Activated naive CD8-positive, alpha-beta T cell treated with anti-CD3 and anti-CD28 coated beads, Interleukin-2, amount 10 ng/mL, durations not matched to agents 7 days and 5 days (primary cell): ENCODE measurements at places on chromosomes 2 and 18. TPM values are rescaled to one million over a fixed set of nuclear protein-coding genes. Genes with fewer than 3 reads are reported as not detected.

GRCh38 chr2:100197631-100198153, 55.3 kb upstream of the AFF3 start:
- no peaks in the 10 kb centered on the region for H3K36me3 ChIP-seq
- no peaks in the 10 kb centered on the region for H3K27me3 ChIP-seq
- H3K4me1 ChIP-seq = peaks cover 2% of the 10 kb centered on the region

DNA sequence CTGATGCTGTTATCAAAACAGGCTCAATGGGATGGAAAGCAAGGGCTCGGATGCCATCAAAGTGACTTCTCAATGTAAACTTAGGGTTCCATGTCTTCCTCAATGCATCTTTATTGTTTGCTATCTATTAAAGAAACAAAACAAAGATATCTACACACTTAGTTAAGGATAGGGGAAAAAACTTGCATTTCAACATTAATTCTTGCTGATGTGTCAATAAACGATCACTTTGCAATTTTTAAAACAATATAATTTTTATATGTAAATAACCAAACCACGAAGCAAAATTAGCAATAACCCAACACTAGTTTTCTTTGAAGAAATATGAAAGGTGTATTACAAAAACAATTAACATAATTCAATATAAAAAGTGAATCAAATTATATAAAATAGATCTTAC, 96.7 kb downstream of the STRN start:
- H3K4me3 ChIP-seq = no peak overlapping the region
- H3K27me3 ChIP-seq = no peaks in the 10 kb centered on the region
- H3K36me3 ChIP-seq = peaks cover 57% of the 10 kb centered on the region
- no peak for DNase-seq

DNA sequence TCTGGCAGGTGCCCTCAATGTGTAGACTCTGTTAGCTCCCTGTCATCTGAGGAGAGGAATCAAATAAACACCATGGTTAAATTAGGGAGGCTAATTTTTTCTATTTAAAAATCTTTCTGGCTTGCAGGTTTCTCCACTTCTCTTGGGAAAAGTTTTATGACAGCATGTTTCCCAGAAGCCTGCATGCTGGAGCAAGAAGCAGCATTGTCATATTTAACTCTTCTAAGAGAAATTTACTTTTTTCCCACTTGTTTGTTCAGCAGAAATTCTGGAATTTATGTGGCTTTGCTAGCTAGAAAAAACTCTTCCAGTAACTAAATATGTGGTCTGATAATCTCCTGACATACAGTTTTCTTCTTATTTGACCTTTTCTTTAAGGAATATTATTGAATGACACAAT, 230.5 kb downstream of the PARD3B start:
- H3K4me1 ChIP-seq = no peaks in the 10 kb centered on the region
- no peak overlapping the region for H3K27ac ChIP-seq
- H3K36me3 ChIP-seq = no peaks in the 10 kb centered on the region
- no peak overlapping the region for H3K4me3 ChIP-seq
- no peak for DNase-seq
- H3K27me3 ChIP-seq = peaks cover 8% of the 10 kb centered on the region

DNA sequence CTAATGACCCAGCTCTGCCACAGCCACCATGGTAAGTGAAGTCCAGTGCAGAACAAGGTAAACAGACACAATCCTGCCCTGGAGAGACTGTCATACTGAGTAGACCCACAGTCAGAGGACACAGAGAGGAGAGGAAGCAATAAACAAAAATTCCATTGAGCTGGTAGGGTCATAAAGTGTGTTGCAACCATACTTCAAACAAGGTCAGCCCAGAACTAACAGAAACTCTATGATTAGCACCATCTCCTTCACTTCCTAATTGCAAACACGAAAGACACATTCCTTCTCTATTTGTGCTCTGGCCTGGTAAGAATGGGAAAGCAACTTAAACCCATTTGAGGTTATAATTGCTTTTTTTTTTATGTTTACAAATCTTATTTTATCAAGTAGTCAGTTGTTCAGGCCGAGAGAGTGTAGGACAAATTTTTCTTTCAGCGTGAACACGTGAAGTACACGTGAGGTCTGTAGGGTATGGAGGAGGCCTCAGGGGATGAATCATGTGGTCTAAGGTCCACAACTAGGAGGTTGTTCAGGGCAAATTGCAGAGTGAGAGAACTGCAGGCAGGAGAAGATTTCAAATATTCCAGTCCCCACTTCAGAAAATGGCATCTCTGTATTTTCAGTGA, 71.4 kb upstream of the GLS start:
- H3K27ac ChIP-seq = no peak overlapping the region
- H3K4me3 ChIP-seq = no peak overlapping the region
- H3K36me3 ChIP-seq = peaks cover under 1% of the 10 kb centered on the region
- no peaks in the 10 kb centered on the region for H3K27me3 ChIP-seq
- H3K4me1 ChIP-seq = peaks cover 4% of the 10 kb centered on the region

The TGIF1 gene
- total RNA-seq = 39.5 TPM

DNA sequence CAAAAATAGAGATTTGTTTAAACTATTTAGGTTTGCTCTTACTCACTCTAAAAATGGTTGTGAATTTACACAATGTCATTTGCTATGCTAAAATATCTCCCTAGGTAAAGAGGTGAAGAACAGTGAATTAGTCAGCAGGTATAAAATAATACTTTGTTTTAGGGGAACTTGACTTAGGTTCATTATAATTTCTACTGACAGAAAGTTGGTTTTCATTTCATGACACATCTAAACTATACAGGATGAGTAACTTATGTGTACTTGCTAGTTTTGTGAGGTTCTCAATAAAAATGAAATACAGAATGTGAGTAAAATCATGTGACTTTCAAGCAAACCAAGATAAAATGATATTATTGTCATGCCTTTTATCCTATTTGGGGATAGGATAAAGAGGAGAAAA, 66.0 kb downstream of the DIS3L2 start:
- H3K27ac ChIP-seq = peak overlapping the region; percentile 8
- DNase-seq = no peak
- H3K4me3 ChIP-seq = peak overlapping the region; percentile 37
- H3K4me1 ChIP-seq = peaks cover 26% of the 10 kb centered on the region
- no peaks in the 10 kb centered on the region for H3K27me3 ChIP-seq

DNA sequence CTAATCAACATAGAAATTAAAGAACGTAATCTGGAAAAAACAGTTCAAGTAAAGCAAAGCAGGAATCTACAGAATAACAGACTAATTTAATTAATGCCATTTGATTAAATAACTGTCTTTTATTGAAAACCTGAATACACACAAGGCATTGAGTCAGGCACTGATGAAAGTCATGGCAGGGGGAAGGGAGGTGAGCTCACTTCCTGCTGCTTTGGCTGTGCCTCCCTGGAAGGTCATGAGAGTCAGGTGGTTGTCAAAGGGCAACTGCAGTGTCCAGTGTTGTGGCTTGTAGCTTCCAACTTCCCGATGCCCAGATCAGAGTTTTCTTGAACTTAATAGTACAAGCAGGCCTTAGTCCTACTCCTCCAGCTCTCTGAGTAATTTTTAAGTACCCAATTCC, 180.9 kb downstream of the PID1 start:
- DNase-seq = no peak
- no peaks in the 10 kb centered on the region for H3K27me3 ChIP-seq
- no peak overlapping the region for H3K27ac ChIP-seq
- H3K4me3 ChIP-seq = no peak overlapping the region
- no peaks in the 10 kb centered on the region for H3K4me1 ChIP-seq

The CD28 gene
- 58.9 TPM for total RNA-seq

The DOCK10 gene
- total RNA-seq = 259 TPM

DNA sequence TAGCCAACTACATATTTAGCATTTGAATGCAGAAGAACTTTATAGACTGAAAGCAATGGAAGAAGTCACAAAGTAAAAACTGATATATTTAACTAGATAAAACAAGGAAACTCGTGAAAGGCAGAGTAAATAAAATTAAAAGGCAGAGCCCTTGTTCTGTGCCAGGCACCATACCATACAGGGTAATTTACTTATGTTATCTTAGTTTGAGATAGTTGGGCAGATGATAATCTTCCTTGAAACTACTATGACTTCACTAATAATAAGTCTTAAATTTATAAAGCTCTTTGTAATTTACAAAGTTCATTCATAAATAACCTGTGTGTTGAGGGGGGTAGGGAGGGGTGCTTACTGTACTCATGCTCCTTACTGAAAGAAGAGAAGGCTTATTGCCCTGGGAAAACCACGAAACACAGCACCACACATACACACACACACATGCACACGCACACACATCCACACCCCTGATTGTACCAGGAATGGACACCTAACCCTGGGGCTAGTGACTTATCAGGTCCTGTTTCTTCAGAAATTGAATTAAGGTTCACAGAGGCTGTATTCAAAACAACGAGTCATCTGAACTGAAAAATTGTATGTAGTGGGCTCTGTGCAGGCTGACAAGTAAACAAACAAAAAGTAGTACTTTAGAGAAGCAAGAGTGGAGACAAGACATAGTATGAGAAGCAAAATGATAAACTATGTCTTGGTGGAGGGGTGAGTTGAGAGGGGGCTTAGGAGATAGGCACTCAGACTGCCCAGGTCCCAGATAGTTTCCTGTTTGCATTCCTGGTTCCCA, 38.1 kb downstream of the AGFG1 start:
- no peaks in the 10 kb centered on the region for H3K27me3 ChIP-seq
- H3K4me1 ChIP-seq = peaks cover 21% of the 10 kb centered on the region
- no peak overlapping the region for H3K27ac ChIP-seq
- peaks cover 15% of the 10 kb centered on the region for H3K36me3 ChIP-seq

GRCh38 chr2:72415241-72415661, 267.6 kb upstream of the CYP26B1 start:
- H3K36me3 ChIP-seq = no peaks in the 10 kb centered on the region
- H3K4me3 ChIP-seq = no peak overlapping the region
- H3K4me1 ChIP-seq = no peaks in the 10 kb centered on the region

The SNTG2 gene
- total RNA-seq = 3.5 TPM

The PARD6G gene
- 1.0 TPM for total RNA-seq

The LCT gene
- total RNA-seq = 0.14 TPM

The NETO1 gene
- total RNA-seq = not detected

DNA sequence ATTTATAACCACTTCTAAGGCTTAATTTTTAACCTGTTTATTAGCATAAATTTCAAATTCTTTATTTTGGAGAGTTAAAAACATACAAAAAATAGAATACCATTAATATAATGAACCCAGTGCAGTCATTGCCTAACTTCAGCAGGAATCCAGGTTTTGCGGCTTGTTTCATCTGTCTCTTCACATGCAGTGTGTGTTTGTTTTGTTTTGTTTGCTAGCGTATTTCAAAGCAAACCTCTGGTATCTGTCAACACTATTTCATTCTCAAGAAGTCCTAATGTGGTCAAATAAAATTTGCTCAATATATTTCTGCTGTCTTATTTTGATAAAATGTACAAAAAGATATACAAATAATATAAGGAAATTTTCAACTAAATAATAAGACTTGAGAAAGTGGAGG, 328.5 kb downstream of the AGPS start:
- H3K27me3 ChIP-seq = peaks cover 12% of the 10 kb centered on the region
- DNase-seq = no peak
- H3K4me1 ChIP-seq = peaks cover 2% of the 10 kb centered on the region
- H3K36me3 ChIP-seq = no peaks in the 10 kb centered on the region
- H3K4me3 ChIP-seq = no peak overlapping the region

- H3K27me3 ChIP-seq = peaks cover 18% of the 10 kb centered on the region
- H3K36me3 ChIP-seq = no peaks in the 10 kb centered on the region
- peaks cover 22% of the 10 kb centered on the region for H3K4me1 ChIP-seq
- H3K4me3 ChIP-seq = no peak overlapping the region
- no peak overlapping the region for H3K27ac ChIP-seq
Measured at GRCh38 chr2:226694149-226694548, 105.5 kb downstream of the IRS1 start.

The STON1 gene
- 2.7 TPM for total RNA-seq

GRCh38 chr2:233531955-233532354, 34.6 kb downstream of the USP40 start:
- no peaks in the 10 kb centered on the region for H3K27me3 ChIP-seq
- no peaks in the 10 kb centered on the region for H3K4me1 ChIP-seq
- DNase-seq = no peak
- no peak overlapping the region for H3K4me3 ChIP-seq

DNA sequence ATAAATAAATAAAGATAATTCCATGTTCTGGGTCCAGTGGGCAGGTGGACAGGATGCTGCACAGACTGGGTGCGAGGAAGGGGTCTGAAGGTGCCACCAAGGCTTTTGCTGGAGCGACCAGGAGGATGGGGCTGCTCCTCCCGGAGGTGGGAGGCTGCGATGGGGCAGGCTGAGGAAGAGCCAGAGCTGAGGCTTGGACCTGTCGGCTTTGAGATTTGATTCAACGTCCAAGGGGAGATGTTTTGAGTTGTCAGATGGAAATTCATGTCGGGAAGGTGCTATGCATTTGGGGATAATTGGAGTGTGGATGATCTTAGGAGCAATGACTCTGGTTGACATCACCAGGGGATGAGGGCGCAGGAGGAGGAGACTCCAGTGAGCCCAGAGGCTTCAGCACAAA, 11.7 kb downstream of the ALLC start:
- H3K4me1 ChIP-seq = no peaks in the 10 kb centered on the region
- H3K4me3 ChIP-seq = no peak overlapping the region
- no peak overlapping the region for H3K27ac ChIP-seq
- H3K27me3 ChIP-seq = peaks cover 5% of the 10 kb centered on the region
- DNase-seq = no peak
- H3K36me3 ChIP-seq = no peaks in the 10 kb centered on the region
